Activated CD4-positive, alpha-beta T cell treated with anti-CD3 and anti-CD28 coated beads, Interleukin-2, amount 50 U/mL, for 48 hours (primary cell): ENCODE measurements at places on chromosomes 16 and 17.

GRCh38 chr16:85657267-85657650, 31.5 kb downstream of the GINS2 start:
- DNase-seq: no peak

GRCh38 chr17:17737961-17738894, 57.0 kb downstream of the RAI1 start:
- no peak for DNase-seq

DNA sequence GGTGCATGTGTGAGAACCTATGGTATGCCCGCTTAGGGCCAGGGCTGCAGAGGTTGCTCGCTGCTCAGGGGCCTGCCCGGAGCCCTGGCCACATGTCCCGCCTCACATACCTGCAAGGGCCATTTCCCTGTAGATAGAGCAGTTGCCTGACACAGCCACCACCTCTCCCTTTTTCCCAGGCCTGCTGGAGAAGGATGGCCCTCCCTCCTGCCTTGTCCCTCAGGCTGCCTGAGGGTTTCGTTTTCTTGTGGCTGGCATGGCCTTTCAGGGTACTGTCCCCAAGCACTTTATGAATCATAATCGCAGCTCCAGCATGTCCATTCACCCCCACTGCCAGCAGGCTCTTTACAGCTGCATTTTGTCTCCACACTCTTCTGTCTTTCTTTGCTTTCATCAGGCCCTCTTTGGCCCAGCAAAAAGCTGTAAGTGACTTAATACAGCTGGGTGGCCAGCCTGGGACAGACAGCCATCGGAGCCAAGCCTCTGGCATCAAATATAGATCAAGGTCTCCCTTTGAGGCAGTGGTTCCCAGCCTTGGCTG, 65.7 kb downstream of the MPRIP start:
- DNase-seq: no peak

DNA sequence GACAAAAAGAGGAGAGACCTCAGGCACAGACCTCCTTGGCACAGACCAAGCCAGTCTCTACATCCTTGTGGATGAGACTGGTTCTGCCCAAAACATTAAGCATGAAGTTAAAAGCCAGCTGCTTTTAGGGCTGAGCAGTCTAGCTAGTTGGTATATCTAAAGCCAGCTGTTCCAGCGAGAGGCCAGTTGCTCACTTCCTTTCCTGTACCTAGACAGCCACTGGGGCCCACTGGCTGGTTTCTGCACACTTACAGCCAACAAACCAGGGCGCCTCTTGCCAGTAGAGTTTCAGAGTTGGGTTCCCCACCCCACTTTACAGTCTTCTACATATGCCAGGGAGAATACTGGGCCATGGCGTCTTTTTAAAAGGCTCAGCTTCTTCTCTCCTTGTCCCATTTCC, 242.4 kb downstream of the ZFHX3 start:
- no peak for DNase-seq
